Chondrocyte (in vitro differentiated cells): ENCODE measurements at places on chromosomes 6 and 20. TPM values are rescaled to one million over a fixed set of nuclear protein-coding genes. Genes with fewer than 3 reads are reported as not detected.

ADISSP gene
- total RNA-seq: 23.5 to 30.4 TPM (median 26.7 TPM) in 3 replicates

DNA sequence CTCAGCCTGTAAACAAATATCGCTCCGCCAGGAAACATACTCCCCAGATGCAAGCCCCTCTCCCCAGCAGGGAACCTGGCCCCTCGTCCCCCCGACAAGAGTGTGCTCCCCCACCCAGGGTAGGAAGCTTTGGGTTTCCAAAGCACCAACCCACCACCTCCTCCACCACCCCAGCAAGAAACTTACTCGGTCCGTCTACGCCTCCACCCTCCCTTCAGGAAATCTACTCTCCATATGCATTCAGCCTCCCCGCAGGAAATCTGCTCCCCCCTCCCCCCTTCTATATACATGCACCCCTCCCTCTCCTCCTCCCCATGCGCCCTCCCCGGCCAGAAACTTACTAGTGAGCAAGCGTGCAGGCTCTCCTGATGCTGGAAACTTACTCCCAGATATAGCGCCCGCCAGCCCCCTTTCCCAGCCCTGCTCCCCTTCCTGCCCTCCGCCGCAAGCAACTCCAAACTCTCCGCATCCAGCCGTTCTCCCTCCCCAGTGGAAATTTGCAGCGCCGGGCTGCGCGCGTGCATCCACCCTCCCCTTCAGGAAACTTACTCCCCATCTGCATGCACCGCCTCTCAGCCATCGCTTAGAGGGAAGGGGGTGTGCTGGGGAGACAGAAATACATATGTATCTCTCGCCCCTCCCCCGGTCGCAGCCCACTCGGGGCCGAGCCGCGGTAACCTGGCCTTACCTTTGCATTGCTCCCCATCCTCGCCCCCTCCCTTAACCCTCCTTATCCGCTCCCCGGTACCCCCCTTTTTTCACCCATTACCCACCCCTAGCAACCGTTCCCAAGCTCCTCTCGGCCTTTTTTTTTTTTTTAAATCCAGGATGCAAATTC, at the start of gene TRERF1:
Gene TRERF1, minus strand, starts transcription at position 594 of the 838 bp plus-strand sequence. CDS start 182,336 bp downstream, outside the sequence.
- no peak for DNase-seq

- no peak for DNase-seq
Measured at GRCh38 chr6:134954272-134955000, 4.5 kb upstream of the ALDH8A1 start.

GRCh38 chr20:8385247-8385646, 253.2 kb downstream of the PLCB1 start:
- peak; percentile 51 for DNase-seq

DNA sequence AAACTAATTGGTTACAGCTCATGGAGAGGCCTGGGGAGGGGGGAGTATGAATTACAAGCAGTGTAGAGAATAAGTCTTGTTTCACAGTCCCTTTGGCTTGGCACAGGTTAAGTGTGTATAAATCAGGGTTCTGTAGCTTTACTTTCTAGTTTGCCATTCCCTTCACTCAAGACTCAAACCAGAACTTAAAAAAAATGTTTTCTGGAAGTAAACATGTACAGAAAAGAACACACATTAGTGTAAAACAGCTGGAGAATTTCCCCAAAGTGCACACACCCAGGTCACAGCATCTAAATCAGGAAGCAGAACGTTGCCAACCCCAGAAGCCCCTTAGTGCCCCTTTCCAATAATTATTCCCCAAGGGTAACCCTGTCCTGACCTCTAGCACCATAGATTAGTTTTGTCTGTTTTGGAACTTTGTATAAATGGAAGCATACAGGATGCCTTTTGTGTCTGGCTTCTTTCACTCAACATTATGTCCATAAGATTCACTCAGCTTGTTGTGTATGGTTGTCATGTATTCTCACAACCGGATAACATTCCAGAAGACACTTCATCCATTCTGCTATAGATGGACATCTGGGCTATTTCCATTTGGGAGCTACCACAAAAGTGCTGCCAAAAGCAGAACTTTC, 33.7 kb upstream of the SCUBE3 start:
- no peak for DNase-seq
